CD4-positive, alpha-beta T cell treated with Interleukin-10 for 1 hour (primary cell): ENCODE measurements at places on chromosomes 12 and 14.

DNA sequence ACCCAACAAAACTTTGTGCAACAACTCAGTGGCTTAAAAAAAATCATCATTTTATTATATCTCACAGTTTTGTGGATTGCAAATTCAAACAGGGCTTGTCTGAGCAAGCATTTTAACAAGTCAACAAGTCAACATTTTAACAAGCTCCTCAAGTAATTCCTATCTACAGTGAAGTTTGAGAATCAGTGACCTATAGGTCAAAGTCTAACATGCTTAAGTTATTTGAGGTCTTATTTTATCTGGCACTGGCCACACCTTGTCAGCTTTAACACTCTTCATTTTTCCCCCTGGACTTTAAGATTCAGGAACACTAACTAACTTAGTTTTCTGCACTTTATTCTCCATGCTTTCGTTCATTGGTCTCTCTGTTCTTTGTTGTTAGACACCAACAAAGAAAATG, 71.2 kb upstream of the PELI2 start:
- no peak for DNase-seq

DNA sequence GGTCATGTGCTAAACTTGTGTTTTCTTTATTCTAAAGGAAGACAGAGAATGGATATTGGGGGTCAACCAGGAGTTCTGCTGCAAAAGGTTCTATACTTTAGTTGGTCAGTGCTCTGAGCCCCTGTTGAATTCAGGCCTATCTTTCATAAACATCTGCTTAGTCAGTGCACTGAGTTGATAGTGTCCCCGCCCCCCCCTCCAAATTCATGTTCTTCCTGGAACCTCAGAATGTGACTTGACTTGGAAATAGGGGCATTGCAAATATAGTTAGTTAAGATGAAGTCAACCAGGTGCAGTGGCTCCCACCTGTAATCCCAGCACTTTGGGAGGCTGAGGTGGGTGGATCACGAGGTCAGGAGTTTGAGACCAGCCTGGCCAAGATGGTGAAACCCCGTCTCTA, 23.3 kb downstream of the CHST11 start:
- no peak for DNase-seq

- DNase-seq = no peak
Measured at GRCh38 chr14:24881116-24881893, 168.6 kb downstream of the STXBP6 start.

GRCh38 chr12:124630791-124631313, 63.4 kb upstream of the NCOR2 start:
- DNase-seq = no peak

GRCh38 chr14:98433436-98433835, 838.6 kb downstream of the BCL11B start:
- DNase-seq = no peak

- no peak for DNase-seq
Measured at GRCh38 chr14:97106166-97106565, 309.0 kb downstream of the VRK1 start.

GRCh38 chr12:599756-600155, 63.5 kb downstream of the NINJ2 start:
- DNase-seq = no peak

- DNase-seq = no peak
Measured at GRCh38 chr14:99360774-99361595, 89.0 kb upstream of the BCL11B start.

DNA sequence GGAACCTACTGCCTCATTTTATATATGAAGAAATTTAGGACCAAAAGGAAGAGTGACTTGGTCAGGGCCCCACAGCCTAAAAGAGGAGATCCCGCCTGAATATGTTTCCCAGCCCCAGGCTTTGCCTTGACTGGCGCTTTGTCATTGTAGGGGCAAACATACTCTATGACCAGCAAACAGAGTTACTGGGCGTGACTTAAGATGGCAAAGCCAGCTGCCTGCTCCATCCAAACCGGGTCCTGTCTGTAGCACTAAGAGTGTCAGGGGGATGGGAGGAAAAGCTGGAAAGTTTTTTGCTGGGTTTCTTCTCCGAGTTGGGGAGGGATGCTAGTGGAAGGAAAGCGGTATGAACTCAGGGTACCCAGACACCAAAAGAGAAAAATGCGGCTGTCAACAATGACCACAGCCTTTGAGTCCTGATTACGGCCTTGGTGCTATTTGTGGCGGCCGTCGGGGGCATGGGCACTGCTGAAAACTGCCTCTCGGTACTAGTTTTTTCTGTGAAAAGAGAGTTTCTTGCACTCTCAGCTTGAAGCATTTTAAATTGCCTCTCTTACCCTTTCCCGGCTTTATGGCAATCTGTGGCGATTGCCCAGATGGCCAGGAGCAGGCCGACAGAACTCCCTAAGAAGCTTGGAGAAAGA, 82.7 kb downstream of the PRIMA1 start:
- no peak for DNase-seq

DNA sequence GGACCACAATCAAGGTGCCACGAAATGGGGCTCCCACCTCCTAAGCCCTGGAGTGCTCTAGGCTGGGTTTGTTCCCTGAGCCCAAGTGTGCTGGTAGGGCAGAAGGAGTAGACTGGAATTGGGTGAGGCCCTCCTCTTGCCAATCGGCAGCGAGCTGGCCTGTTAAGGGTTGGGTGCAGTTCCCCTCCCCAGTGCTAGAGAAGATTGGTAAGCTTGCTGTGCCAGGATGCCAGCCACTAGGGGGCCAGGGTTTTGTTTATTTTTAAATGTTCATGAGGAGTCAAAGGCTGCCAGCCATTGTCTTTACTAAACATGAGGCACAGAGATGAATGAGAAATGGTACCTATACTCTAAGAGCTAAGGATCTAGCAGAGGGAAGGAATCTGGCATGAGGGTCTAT, 79.7 kb downstream of the SPTB start:
- DNase-seq = no peak

GRCh38 chr14:75667099-75667765, 6.2 kb downstream of the TTLL5 start:
- no peak for DNase-seq

DNA sequence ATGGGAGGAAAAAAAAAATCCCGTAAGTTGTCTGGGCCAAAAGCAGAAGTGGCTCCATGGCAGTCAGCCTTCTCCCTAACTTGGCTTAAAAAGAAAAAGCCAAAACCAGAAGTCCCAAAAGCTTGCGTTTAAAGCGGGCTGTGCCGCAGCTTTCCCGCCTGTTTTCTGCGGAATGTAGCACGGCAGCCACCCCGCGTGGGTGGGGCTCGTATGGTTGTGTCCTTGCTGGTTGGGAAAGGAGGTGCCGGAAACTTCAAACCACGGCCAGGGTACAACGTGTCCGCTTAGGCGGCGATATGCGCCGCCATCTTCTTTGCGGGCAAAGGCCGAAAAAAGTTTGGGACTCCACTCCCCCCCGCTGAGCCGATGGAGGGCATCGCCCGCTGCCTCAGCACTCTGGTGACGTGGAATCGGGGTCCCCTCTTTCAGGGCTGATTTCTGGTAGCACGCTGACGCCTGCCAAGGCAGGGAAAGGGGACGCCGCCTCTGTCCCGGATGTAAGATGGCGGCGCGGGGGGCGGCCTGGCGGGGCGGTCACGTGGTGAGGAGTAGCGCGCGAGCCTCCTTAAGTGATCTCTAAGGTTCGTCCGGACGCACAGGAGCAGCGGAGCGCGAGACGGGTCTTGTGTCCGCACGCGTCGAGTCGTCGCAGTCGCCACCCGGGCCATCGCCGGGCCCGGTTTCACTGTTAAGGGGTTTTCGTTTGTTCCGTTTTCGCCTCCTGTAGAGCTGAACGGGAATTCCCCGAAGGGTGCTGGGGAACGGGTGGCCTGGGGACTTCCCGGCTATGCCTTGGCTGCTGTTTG, 135.8 kb downstream of the MON2 start:
- DNase-seq = peak; percentile 90

DNA sequence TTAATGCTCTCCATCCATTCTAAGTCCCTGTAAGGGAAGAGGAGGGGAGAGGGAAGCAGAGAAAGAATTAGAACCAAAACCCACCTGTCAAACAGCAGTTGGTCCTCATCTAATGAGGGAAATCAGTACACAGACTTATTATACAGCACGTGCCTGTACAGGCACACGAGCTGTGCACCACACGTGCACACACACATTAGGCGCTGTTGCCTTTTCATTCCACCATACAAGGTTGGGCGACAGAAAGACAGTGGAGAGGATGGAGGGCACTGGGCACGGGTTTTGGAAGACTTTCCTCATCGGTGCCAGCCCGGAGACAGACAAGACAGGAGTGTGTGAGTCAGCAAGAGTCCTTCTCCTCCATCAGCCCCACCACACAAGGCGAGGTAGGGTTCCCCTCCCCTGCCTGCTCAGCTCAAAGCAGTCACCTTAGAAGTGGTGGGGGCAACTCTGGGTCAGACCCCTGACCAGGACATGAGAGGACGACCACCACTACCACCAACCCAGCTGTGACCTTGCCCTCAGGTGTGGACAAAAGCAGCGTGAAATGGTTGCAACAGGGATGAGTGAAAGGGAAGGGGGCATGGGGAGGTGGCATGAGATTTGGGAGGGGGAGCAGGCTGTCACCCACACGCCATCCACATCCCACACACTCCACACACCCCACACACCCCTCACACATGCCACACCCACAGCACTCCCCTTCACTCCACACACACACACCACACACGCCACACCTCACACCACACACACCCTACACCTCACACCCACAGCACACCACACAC, 80.7 kb downstream of the ACTN1 start:
- DNase-seq = no peak

DNA sequence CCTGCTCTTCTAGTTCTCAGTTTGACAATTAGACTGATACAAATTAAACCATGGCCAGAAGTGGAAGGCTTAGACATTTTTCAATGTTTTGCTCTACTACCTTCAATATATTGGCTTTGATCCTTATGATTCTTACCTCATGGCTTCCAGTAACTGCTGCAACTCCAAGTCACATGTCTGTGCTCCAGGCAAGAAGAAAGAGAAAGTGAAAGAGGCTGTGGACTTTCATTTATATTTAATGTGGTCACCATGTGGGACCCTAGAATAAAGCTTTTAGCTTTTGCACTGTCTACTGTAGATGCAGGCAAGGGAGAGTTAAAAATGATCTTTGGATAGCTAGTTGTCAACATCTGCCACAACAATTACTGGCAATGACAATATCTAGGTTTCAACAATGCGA, 214.3 kb upstream of the PDE3A start:
- no peak for DNase-seq

DNA sequence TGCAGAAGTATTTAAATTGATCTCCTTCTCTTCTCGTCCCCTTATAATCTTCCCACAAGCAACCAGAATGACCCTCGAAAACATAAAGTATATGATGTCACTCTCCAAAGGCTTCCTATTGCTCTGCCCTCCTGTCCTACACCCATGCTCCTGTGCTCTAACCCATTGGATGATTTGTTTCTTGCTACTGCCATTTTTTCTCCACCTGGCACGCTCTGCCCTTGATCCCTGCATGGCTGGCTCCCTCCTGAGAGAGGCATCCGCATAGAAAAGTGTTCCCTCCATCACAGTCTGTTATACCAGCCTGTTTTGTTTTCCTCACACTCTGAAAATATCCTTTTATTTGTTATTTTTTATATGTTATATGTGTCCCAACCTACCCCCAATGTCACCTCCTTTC, 19.8 kb downstream of the MYRFL start:
- DNase-seq = no peak

- peak; percentile 52 for DNase-seq
Measured at GRCh38 chr12:96441816-96442215, 41.6 kb upstream of the CDK17 start.

DNA sequence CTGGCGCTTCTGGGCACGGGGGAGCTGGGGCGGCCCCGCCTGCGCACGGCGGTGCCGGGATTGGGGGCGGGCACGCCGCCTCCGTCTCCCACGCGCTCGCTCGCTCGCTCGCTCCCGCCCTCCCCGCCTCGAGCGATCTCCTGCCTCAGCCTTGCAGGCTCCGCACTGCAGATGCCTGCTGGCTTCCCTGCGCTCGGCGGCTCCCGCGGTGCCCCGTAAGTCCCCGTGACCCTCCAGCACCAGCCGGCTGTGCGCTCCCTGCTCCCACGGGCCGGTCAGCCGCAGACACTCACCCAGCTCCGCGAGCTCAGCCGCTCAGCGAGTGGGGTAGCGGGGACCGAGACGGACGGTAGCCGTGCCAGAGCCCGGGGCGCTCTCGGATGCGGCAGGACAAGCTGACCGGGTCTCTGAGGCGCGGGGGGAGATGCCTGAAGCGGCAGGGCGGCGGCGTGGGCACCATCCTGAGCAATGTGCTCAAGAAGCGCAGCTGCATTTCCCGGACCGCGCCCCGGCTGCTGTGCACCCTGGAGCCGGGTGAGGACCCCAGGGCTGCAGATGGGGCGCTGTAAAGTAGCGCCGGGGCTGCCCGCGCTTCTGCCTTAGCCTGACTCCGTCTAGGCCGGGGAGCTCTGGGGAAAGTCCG, at the start of gene TBC1D30:
Gene TBC1D30, plus strand, starts transcription at position 148 of the 643 bp plus-strand sequence. Its CDS starts 233 bp downstream, at position 381.
- DNase-seq = no peak

GRCh38 chr12:4858386-4858785, 51.3 kb upstream of the KCNA1 start:
- DNase-seq = no peak

DNA sequence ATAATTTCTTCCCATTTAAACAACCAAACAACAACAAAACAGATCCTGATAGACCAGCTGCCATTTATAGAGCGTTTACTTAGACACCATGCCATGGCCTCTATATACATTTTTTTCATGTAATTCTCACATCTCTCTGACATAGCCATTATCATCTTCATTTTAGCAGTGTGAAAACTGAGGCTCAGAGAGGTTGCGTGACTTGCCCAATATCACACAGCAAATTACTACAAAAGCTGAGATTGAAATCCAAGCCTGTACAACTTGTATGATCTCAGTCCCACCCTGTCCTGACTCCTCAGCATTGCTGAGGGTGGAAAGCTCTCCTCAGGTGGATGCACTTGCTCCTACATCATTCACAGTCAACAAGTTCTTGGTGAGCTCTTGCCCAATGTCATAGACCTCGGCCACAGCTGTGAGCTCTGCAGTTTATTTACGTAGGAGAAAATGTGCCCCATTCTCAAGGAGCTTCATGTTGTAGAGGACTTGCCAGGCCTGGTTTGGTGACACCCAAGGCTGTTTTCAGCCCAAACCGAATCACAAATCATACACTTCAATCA, 55.5 kb downstream of the CRACR2A start:
- no peak for DNase-seq

GRCh38 chr12:27549801-27550652, 26.0 kb downstream of the PPFIBP1 start:
- DNase-seq = no peak

DNA sequence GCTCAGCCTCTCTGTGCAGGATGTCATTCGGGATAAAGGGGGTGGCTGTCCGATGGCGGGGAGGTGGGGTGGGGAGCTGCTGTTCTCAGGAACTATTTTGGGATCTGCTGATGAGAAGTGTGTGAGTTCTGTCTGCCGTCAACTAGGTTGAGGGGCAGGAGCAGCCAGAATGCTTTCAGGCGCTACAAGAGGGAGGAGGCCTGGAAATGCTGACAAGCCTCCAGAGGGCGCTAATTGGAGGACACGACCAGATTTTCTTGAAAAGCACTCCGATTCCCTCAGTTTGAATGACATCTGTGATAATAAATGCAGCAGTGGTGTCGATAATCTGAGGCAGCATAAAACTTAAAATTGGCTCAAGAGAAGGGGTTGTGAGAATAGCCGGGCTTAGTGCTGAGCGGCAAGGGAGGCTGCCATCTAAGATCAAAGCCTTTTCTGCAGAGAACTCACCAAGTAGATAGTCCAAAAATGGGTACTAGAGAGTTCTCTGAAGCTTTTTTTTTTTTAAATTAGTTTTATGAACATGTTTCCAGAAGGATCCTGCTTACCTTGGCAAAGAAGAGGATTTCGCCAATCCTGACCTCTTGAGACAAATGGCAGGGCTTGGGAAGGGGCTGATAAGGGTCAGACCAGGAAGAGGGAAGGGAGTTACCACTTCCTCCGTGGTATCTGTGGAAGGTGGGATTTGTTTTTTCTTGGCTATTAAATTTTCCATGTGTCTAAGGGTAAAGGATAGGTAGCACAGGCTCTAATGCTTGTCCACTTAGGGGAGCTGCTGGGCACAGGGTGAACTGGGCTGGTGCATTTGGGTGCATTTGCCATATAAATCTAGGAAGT, 94.4 kb downstream of the CRACR2A start:
- peak; percentile 6 for DNase-seq
